ENCODE measurements at places on chromosomes 2 and 18. TPM values are rescaled to one million over a fixed set of nuclear protein-coding genes. Genes with fewer than 3 reads are reported as not detected.

RBM44 gene
- total RNA-seq = 0.13 TPM

MRPS5 gene
- 34.7 TPM for total RNA-seq

CNGA3 gene
- total RNA-seq = not detected

ORC4 gene
- 16.2 TPM for total RNA-seq

TEX44 gene
- not detected for total RNA-seq

TPO gene
- total RNA-seq = not detected

PDE11A gene
- total RNA-seq = 3.9 TPM

SOWAHC gene
- total RNA-seq = 21.3 TPM

DSC2 gene
- total RNA-seq = 4.6 TPM

Measured in left lobe of liver (tissue), 2 donors.